ENCODE measurements at places on chromosomes 11 and 22.

- no peak for DNase-seq
Measured at GRCh38 chr11:20126724-20127123, 33.6 kb downstream of the DBX1 start.

DNA sequence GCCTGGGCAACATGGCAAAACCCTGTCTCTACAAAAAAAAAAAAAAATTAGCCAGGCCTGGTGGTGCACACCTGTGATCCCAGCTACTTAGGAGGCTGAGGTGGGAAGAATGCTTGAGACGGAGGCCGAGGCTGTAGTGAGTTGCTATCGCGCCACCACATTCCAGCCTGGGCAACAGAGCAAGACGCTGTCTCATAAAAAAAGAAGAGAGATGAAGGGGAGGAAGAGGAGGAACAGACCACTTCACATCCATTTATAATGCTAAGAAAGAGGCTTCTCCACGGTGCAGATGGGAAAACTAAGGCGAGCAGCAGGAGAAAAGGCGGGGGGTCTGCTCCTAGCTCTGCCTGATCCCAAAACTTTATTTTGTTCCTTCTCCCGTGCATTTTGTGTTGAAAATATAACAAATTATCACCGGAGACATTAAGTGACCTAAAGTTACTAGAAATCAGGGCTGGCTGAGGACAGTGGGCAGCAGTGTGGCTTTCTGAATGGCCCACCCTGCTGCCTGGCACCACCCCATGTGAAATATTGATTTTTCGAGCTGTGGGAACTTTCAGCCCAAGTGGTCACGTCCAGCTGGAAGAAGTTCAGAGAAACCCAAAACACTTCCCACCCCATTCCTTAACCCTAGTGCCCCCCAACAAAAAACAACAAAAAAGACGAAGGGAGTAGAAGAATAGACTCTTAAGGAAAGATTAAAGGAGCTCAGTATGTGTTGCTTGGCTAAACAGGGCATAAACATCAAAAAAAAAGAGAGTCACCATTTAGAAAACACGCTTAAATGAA lies 9.5 kb downstream of the MYH9 start:
- no peak for DNase-seq

- DNase-seq: no peak
Measured at GRCh38 chr11:3669128-3669527, 2.1 kb downstream of the CHRNA10 start.

DNA sequence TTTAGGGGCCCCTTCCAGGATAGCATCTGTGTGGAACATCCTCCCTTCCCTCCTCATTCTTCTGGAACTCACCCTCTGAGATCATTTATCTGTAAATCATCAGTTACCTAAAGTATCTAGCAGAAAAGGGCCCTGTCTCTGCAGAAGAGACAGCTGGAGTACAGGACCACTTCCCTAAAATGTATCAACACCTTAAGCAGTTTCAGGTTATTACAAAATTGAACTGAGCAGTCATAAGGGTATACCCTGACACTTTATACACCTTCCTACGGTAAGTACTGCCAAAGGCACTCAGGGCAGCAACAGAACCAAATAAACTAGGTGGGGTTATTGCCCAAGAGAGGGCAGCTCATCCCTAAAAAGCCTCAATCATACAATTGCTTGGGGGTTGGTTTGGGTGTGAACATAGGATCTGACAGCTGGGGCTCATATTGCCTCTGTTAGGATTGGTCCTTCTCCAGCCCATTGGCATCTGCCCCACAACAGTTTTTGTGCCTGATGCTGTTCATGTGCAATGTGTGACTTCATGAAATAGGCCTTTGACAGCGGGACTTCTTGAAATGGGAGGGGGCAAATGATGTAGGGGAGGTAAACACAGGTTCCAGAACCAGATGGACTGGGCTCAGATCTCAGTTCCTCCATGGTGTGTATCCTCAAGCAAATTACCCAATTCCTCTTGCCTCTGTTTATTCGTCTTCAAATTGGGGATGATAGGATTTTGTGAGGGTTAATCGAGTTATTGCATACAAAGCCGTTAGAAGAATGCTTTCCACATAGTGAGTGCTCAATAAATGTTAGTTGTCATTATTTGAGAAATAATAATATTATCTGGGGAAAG lies 2.9 kb downstream of the POU2AF3 start:
- no peak for DNase-seq

GRCh38 chr11:76339221-76339620 lies 41.7 kb downstream of the THAP12 start:
- DNase-seq: no peak

DNA sequence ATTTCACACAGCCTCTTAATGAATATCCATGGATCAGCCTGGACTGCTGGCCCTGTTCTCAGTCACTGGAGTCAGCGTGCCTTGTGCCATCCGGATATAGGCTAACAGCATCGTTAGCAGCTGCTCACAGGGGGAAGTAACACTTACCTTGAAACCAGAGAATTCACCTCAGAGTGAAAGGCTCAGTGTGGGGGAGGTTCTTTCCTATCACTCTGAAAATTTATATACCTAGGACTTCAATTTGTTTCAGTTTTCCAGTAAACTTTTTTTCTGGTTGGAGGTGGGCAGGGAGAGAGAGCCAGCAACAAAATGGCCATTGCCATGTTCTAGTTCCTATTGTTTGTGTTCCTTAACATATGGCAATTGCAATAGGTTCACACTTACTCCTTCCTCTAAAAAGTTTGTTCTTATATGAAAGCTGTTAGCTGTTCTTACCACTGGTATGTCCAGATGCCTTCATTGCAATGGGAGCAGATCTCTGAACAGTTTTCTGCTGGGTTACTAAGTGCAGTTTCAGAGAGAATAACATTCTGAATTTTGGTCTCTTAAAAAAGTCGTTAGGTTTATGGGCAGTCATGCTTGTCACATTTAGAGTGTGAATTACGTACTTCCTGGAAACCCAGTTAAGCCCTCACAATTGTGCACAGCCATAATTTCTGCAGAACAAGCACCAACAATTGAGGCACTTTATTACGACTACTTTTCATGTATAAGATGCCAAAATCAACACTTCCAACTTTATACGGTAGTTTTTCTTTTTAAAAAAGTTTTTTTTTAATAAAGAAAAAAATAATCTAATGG lies 247.6 kb downstream of the CADM1 start:
- DNase-seq: no peak

- no peak for DNase-seq
Measured at GRCh38 chr22:24446260-24446611, 18.8 kb downstream of the ADORA2A start.

- DNase-seq: no peak
Measured at GRCh38 chr11:64764753-64765152, 5.0 kb upstream of the PYGM start.

- no peak for DNase-seq
Measured at GRCh38 chr11:43951231-43951630, 8.8 kb downstream of the C11orf96 start.

DNA sequence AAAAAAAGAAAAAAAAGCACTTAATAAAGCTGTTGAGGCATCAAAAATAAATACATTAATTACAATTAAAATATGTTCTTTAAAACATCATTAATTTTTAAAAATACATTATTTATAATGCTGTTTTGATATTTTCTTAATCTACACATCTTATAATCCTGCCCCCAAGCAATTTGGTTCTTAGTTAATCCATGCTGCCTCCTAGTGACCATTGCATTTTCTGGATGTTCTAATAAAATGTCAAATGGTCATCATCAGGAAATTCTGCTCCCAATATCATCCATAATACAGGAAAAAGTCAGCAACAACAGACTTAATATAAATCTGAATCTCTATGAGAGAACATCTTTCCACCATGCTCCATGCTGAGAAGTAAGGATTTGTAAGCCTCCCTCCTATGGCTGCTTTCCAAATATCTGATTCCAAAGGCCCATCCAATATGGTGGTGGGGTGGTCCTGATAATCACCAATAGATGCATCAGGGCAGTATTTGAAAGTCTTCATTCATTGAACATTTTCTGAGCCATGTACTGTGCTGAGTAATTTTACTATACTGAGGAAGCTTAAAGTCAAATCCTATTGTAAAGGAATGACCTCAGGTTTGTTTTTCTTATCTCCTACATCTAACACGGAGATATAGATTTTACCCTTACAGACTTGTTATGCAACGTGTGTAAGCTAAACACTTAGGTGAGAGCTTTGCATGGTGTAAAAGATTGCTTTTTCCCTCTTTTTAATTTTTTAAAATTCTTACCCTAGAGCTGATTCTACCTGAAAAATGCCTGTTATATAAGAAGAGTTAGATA lies 124.7 kb upstream of the BMAL1 start:
- no peak for DNase-seq

Data from stimulated activated CD4-positive, alpha-beta T cell treated with anti-CD3 and anti-CD28 coated beads, Interleukin-2, amount 100 ng/mL, for 48 hours (primary cell).